ENCODE measurements at places on chromosomes 1 and 21.

DNA sequence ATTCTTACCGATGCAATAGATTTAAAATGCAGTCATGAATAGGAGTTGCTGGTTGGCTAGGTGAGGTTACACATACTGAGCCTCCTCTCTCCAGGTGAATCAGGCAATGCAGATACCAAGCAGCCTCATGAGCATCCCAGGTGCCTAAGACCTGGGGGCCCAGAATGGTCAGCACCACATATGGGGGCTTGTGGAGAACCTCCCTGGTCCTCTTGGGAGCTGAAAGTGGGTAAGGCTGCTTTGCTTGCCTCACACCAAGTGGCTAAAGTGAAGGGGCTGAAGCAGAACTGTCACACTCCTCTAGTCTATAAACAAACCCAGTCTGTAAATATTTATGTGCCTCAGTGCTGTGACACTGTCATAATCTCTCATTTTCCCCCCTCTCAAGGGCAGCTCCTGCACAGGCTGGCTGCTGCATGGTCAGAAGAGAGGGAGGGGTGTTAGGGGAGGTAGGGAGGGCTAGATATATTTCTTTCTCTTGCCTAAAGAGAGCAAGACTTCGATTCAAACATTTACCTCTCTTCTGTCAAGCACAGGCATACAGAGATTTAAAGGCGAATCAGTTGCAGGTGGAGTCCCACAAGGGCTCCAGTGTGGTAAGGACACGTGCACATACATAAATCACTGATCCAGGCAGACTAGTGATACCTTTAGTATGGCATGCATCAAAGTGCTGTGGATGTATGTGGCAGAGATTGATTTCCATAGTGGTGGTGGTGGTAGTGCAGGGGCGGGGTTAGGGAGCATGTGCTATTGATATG lies 157.9 kb upstream of the TNR start:
- no peak for DNase-seq

- peak; percentile 46 for DNase-seq
These were observed 9.7 kb upstream of the KRTAP7-1 start for GRCh38 chr21:30839304-30839703.

DNA sequence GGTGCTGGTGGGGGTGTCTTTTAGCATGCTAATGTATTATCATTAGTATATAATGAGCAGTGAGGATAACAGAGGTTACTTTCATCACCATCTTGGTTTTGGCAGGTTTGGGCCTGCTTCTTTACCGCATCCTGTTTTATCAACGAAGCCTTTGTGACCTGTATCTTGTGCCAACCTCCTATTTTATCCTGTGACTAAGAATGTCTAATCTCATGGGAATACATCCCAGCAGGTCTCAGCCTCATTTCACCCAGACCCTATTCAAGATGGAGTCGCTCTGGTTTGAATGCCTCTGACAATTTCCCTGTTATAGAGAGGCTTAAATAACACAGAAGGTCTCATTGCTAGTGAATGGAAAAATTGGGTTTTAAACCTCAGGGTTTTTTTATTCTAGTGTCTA lies 300.8 kb upstream of the PROX1 start:
- no peak for DNase-seq

GRCh38 chr21:22209304-22209700 lies 1211.1 kb downstream of the NCAM2 start:
- no peak for DNase-seq

DNA sequence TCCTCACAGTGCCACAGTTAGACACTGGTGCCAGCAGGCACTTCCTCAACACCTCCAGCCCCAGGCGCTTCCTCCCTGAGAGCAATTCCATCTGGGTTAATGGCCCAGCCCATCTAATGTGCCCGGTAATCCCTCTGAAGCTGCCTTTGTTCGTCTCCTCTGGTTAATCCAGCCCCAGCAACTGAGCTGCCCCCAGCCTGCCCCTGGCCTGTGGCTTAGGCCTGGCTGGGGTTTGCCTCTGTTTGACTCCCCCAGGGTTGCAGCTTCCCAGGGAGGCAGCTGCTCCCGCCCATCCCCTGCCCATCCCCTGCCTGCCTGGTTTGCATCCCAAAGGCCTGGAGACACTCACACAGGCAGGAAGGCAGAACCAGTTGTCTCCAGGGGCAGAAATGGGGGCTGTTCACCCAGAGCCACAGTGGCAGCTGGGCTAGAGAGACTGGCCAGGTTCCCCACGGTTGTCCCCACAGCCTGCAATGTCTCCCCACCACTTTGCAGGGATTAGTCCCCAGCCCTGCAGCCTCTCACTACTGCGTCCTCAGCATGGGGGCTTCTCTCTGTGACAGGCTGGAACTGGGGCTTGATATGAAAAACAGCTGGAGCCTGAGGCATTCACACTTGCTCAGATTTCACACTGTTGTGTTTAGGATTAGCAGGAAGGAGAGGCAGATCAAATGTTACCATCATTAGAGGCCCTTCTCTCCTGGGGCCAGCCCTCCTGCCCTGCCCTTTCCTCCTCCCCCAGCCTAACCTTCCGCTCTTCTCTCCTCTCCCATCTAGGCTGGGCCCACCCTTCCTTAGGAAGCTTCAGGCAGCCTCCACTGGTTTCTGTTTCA lies 120.2 kb downstream of the TLR5 start:
- no peak for DNase-seq
